Activated naive CD8-positive, alpha-beta T cell treated with anti-CD3 and anti-CD28 coated beads for 36 hours (primary cell): ENCODE measurements at places on chromosomes 11 and 22. TPM values are rescaled to one million over a fixed set of nuclear protein-coding genes. Genes with fewer than 3 reads are reported as not detected.

The OR51B5 gene
- not detected for total RNA-seq

GRCh38 chr22:43828998-43829782 lies 17.1 kb upstream of the EFCAB6 start:
- H3K4me1 ChIP-seq: no peaks in the 10 kb centered on the region
- H3K4me3 ChIP-seq: no peak overlapping the region
- DNase-seq: no peak
- no peak overlapping the region for H3K27ac ChIP-seq

GRCh38 chr11:132607575-132607974 lies 924.7 kb downstream of the OPCML start:
- no peak for DNase-seq
- H3K27ac ChIP-seq: no peak overlapping the region
- peaks cover 4% of the 10 kb centered on the region for H3K27me3 ChIP-seq
- no peaks in the 10 kb centered on the region for H3K4me1 ChIP-seq

DNA sequence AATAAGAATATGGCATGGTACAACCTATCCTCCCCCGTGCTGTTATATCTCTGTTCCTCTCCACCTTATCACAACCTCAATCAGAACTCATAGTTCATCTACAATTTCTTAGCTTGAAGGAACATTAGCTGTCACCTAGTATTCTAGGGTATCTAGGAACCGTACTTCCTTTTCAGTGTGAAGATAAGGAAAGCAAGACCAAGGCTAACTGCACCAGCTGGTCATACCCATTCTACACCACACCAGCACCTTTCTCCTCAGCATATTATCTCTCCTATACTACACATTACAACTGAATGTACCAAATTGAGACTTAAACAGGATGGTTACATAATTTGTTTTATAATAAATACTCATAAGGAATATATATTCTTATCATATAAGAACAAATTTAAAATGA lies 73.1 kb downstream of the ARHGAP32 start:
- peaks cover 3% of the 10 kb centered on the region for H3K4me1 ChIP-seq
- no peak overlapping the region for H3K4me3 ChIP-seq
- no peak for DNase-seq
- H3K27ac ChIP-seq: no peak overlapping the region

DNA sequence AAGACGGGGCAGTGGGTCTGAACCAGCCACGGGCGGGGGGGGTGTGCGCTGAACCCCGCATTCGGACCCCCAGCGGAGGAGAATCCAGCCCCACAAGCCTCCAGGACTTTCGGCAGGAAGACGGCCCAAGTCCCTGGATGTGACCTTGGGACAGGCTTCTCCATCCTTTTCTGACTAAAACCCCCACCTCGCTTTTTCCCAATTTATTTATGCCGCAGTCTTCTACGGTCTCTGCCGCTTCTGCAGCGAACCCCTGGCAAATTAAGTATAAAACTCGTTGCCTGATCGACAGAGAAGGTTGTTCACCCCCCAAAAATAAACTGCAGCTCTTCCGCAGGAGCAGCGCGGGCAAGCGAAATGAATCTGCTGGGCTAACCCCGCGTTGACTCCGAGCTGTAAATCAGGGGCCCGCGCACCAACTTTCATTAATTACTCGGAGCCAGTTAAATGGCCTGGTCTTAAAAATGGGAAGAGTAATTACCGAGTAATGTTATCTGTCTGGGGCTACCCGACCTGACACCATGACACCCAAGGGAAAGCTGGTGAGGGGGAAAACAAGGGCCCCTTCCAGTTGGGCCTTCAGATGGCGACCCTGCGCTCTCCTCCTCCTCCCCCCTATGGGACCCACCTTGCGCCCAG lies 6.6 kb downstream of the WT1 start:
- H3K4me1 ChIP-seq: peaks cover 18% of the 10 kb centered on the region
- H3K27me3 ChIP-seq: peaks cover 97% of the 10 kb centered on the region
- DNase-seq: no peak
- no peaks in the 10 kb centered on the region for H3K36me3 ChIP-seq
- no peak overlapping the region for H3K27ac ChIP-seq

The OTOG gene
- total RNA-seq: not detected

DNA sequence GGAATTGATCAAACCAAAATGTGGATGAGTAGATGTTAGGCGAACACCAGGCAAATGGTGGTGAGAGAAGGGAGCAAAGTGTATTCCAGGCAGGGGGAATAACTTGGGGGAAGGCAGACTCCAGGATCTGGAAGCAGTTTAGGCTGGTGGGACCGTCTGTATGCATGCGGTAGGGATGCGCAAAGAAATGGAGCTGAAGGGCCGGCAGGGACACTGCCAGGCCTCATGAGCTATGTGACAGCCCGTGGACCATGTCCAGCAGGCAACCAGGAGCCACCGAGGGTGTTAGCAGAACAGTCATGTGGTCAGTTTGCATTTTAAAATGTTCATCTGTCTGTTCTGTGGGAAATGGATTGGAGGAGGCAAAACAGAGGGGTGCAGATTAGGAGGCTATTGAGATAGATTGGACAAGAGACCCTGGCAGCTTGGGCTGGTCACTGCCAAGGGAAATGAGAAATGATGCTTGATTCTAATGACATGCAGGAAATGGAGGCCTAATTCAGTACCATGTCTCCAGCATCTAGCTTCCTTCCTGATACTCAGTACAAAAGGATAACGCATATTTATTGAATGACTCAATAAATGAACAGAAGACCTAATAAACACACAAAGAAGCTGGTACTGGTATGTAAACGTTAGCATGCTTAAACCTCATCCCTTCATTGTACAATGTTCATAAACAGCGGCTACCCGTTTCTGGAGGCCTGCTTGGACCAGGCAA lies 412.4 kb downstream of the BUD13 start:
- peaks cover 4% of the 10 kb centered on the region for H3K27me3 ChIP-seq
- H3K4me3 ChIP-seq: no peak overlapping the region
- H3K4me1 ChIP-seq: no peaks in the 10 kb centered on the region
- no peak overlapping the region for H3K27ac ChIP-seq
- DNase-seq: no peak

The TMEM86A gene
- 0.25 TPM for total RNA-seq

DNA sequence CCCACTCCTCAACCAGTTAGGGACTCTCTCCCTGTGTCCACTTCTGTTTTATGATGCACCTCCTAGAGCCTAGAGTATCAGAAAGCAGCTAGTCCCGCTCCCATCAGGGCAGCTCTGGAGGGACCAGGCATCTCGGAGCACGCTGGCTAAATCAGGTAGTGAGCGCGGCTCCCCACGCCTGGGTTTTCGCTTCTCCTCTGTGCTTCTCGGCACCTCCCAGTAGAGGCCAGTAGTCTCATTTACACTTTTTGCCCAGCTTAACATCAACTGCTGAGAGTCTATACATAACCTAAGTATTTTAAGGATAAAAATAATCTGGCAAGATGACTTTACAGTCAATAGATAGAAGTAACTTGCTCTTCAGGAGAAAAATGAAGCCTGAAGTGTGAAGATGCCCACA lies 473.8 kb downstream of the OPCML start:
- H3K36me3 ChIP-seq: no peaks in the 10 kb centered on the region
- H3K27ac ChIP-seq: no peak overlapping the region
- peaks cover 16% of the 10 kb centered on the region for H3K27me3 ChIP-seq

DNA sequence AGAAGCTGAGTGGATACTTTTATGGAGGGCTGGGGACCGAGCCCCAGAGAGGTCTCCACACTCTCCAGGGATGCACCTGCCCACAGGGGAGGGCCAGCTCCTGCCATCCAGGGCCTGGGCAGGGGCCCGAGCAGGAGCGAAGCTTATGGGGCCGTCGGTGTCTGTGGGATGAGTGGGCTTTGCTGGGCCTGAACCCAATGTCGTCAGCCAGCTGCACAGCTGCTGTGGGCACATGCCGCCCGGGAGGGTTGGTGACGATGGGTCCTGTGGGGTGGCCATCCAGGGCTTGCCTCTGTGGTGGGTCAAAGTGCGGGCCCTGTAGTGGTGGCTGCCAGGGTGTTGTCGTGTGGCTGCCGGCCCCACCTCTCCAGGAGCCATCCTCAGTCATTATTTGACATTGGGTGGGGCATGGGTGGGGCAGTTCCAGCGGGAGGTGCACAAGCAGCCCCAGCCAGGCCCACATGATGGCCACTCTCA lies 447.1 kb downstream of the TBC1D22A start:
- no peaks in the 10 kb centered on the region for H3K36me3 ChIP-seq
- no peaks in the 10 kb centered on the region for H3K27me3 ChIP-seq
- H3K4me3 ChIP-seq: no peak overlapping the region
- no peak overlapping the region for H3K27ac ChIP-seq
- DNase-seq: no peak
- no peaks in the 10 kb centered on the region for H3K4me1 ChIP-seq

The OR4A5 gene
- not detected for total RNA-seq

DNA sequence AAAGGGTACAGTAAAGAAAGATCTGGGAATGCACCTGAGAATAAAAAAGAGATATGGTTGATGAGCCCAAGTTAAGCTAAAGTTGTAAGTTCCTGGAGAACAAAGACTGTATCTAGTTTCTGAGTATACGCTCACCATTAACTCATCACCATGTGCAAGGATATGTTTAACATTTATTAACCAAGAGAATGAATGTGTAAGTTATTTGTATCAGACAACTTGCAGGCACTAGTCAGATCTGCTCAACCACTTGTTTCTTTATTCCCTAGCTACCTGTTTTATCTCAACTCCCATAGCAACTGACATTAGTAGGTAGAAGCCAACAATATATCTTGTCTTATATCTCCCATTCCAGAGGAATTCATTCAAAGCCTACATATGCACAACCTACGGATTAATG lies 74.9 kb upstream of the KCNA4 start:
- DNase-seq: no peak
- H3K27ac ChIP-seq: no peak overlapping the region
- H3K27me3 ChIP-seq: peaks cover 6% of the 10 kb centered on the region

DNA sequence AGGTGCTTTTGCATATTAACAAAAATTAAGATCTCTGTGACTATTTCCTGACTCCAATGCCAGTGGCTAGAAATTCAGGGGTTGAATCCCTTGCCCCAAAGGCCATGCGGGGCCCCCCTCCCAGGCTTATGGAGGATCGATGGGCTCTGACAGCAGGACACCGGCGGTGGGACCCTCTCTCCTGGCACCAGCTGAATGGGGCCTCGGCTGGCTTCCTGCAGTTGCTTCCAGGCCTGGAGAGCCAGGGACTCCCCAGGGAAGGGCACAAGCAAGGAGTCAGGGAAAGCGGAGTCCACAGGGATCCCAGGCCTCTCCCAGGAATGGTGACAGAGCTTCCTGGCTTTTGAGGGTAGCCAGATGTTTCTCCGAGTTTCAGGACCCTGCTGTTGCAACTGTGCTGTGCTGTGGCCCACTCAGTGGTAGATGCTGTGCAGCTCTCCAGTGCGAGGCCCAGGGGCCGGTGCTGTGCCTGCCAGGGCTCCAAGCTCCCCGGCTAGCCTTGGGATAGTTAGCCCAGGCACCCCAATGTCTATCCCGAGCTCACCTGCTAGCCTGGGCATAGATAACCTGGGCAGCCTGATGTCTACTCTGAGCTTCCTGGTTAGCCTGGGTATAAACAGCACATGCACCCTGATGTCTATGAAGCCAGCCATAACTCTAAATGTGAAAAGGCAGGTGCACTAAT lies 372.6 kb downstream of the SHANK2 start:
- DNase-seq: no peak
- H3K4me1 ChIP-seq: no peaks in the 10 kb centered on the region
- no peaks in the 10 kb centered on the region for H3K27me3 ChIP-seq

- DNase-seq: no peak
- H3K4me1 ChIP-seq: no peaks in the 10 kb centered on the region
- H3K27ac ChIP-seq: no peak overlapping the region
- no peak overlapping the region for H3K4me3 ChIP-seq
- no peaks in the 10 kb centered on the region for H3K27me3 ChIP-seq
Observed at GRCh38 chr11:117715801-117716200, 81.2 kb downstream of the DSCAML1 start.

DNA sequence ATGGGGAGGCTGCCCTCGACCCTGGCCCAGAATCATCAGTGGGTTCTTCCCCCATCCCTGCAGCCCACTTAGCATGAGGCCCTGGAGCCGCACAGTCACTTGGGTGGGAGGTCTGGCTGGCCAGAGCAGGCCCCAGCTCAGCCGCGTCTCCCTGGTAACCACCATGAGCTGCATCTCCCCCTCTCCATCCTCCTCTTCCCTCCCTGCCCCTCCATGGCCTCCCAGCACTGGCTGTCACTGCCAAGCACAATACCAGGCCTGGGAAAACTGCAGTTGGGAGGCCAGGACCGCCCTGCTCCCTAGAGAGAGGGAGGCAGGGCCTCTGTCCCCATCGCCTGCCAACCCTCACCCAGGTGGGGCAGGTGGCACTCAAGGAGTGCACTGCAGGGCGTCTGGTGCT lies 8.0 kb downstream of the CSDC2 start:
- no peak for DNase-seq
- no peaks in the 10 kb centered on the region for H3K27me3 ChIP-seq
- no peaks in the 10 kb centered on the region for H3K36me3 ChIP-seq
- H3K4me1 ChIP-seq: peaks cover 5% of the 10 kb centered on the region
- no peak overlapping the region for H3K4me3 ChIP-seq
- H3K27ac ChIP-seq: no peak overlapping the region

- H3K36me3 ChIP-seq: no peaks in the 10 kb centered on the region
- H3K27me3 ChIP-seq: no peaks in the 10 kb centered on the region
- H3K4me3 ChIP-seq: no peak overlapping the region
- no peak for DNase-seq
- peak overlapping the region; percentile 17 for H3K27ac ChIP-seq
Observed at GRCh38 chr11:65516135-65516968, 8.5 kb upstream of the SCYL1 start.

The UBQLNL gene
- total RNA-seq: not detected

The KRTAP5-8 gene
- total RNA-seq: not detected

The CARD18 gene
- not detected for total RNA-seq

The P2RY2 gene
- not detected for total RNA-seq

DNA sequence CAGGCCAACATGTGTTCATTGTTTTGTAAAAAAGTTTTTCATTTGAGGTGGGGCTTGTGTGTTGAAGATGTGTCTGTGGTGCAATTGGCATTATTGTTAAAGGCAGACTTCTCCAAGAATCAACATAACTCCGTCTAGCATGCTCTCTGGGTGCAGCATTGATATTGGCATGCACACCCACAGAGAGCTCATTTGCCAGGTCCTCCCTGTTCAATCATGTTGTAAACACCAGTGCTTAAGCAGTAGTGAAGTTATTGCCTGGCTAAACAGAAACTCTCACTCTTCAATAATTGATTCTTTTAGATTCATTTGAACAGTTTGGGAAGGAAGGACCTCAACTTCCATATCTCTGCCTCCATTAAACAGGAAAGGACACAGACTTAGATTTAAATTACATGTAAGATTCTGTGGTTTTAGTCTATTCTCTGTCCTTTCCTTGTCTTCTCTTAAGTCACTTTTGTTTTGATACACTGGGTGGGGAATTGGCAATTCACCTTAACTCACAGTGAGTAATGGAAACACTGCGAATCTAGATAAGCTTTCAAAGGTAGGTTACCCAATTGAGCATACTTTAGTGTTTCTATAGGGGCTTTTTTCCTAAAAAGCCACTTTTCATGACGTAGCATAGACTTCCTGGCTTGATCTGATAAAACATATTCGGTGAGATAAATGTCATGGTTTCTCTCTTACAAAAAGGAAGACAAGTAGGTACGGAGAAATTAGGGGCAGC lies 30.8 kb upstream of the EXPH5 start:
- DNase-seq: no peak
- H3K27ac ChIP-seq: no peak overlapping the region
- H3K36me3 ChIP-seq: no peaks in the 10 kb centered on the region

The OR5L1 gene
- not detected for total RNA-seq

GRCh38 chr11:88104408-88104807 lies 70.8 kb downstream of the RAB38 start:
- H3K36me3 ChIP-seq: peaks cover 9% of the 10 kb centered on the region
- no peak overlapping the region for H3K27ac ChIP-seq
- no peak for DNase-seq
- peaks cover 22% of the 10 kb centered on the region for H3K27me3 ChIP-seq
- H3K4me1 ChIP-seq: peaks cover 6% of the 10 kb centered on the region
- H3K4me3 ChIP-seq: no peak overlapping the region
